Coronary artery (tissue), 2 donors: ENCODE measurements at places on chromosomes 13 and 19.
A peak's percentile ranks its signal among the peaks of the same experiment; 100 is the strongest.

DNA sequence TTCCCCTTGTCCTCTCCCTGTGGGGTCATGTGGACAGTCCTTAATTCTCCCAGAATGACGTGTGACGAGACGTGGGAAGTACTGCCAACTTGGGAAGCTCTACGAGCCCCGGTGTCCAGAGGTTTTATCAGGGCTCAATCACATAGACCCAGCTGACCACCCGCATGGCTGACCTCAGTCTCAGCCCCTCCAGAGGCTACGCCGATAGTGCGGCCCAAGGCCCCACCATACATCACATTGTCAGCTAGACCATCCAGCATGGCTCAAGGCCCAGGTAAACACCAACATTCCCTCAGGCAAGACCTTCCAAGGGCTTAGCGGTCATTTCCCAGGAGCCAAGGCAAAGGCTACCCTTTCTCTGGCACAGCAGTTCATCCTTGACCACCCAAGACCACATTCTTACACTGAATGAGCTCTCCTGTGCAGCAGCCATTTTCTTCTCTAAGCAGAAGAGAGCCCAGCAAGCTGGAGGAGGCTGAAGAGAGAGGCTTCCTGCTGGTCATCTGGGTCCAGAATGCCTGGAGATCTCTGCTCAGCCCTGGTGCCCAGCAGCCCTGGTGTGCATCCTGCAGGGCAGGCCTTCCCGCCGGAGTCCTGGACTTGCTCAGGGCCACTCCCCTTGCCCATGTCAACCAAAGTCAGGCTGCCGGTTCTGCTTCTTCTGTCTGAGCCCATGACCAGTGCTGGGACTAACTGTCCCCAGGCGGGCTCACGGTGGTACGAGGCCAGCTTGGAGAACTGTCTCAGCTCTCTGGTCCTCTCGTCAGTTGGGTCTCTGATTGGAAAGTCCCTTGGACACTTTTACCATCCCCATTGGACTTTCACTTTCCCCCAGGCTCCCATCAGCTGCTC lies 7.9 kb upstream of the F10 start:
- peak; percentile 67 for DNase-seq

DNA sequence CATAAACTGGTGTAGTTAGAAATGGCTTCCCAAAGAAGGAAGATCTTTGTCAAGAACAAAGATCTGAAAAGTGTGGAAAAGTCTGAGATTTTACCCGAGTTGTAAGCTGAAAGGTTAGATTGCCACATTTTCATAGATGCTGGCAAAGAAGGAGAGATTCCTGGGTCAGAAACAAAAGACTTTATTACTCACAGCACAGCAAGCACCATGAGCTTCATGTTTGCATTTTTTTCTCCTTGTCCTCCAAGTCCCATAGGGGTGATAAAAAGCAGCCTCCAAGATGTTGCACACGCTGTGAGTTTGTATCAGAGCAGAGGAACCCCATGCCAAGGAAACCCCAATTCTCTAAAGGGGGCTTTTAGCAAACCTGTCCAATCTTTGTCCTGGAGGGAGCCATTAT lies 29.3 kb downstream of the MZT1 start:
- no peak for DNase-seq

- no peak for DNase-seq
These were observed 273.5 kb downstream of the SHISA2 start for GRCh38 chr13:25778365-25778764.

DNA sequence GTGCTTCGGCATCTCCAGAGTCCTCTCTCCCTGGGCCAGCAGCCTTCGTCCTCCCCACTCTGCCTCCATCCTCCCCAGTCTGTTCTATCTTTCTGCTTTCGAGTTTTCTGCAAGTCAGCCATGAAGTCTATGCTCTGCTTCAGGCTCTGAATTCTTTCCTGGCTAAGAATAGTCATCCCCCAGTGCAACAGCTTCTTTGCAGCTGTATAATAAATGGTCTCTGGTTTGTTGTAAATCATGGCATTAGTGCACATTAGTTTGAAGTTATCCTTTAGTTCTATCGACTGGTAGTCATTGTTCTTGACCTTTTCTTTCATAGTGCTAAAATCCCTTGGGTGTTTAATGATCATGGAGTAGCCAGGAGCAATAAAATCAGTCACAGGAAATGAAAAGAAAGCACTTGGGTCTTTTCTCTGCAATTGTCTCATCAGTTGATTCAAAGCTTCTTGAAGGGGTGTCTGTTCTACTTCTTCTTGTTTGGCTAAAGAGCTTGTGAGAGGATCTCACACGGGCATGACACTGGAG lies 46.2 kb upstream of the SOX21 start:
- DNase-seq: no peak

GRCh38 chr19:8578642-8579265 lies 1.5 kb upstream of the MYO1F start:
- DNase-seq: peak; percentile 80

- DNase-seq: no peak
These were observed 520.1 kb upstream of the ARGLU1 start for GRCh38 chr13:107088061-107088460.

DNA sequence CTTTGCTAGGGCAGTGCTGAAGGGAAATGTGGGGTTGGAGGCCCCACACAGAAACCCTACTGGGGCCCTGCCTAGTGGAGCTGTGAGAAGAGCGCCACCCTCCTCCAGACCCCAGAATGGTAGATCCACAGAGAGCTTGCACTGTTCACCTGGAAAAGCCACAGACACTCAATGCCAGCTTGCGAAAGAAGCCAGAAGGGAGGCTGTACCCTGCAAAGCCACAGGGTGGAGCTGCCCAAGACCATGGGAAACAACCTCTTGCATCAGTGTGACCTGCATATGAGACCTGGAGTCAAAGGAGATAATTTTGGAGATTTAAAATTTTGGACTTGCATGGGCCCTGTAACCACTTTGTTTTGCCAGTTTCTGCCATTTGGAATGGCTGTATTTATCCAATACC lies 615.4 kb upstream of the MIR17HG start:
- DNase-seq: no peak

GRCh38 chr13:94343243-94343585 lies 136.3 kb downstream of the DCT start:
- DNase-seq: no peak

DNA sequence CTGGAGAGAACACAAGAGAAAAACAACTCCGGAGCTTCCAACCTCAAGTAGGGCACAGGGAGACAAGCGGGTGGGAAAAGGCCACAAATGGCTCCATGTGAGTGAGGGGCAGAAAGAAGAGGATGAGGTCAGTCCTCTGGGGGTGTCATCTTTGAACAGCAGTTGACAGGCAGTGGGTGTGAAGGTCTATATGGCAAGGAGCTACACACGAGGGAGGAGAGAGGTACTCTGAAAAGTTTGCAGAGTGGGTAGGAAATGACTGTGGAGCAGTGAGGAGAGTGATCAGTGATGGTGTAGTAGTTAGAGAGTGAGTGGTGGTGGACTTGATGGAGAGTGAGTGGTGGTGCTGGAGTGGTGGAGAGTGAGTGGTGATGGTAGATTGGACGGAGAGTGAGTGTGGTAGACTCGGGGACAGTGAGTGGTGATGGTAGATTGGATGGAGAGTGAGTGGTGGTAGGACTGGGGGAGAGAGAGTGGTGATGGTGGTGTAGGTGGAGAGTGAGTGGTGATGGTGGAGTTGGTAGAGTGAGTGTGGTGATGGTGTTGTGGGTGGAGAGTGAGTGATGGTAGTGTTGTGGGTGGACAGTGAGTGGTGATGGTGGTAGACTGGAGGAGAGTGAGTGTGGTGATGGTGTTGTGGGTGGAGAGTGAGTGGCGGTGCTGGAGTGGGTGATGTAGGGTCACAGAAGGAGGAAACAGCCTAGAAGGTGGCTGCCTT lies 4.0 kb downstream of the TFDP1 start:
- peak; percentile 62 for DNase-seq

- DNase-seq: no peak
These were observed 133.9 kb upstream of the TMTC4 start for GRCh38 chr13:100808330-100809128.

DNA sequence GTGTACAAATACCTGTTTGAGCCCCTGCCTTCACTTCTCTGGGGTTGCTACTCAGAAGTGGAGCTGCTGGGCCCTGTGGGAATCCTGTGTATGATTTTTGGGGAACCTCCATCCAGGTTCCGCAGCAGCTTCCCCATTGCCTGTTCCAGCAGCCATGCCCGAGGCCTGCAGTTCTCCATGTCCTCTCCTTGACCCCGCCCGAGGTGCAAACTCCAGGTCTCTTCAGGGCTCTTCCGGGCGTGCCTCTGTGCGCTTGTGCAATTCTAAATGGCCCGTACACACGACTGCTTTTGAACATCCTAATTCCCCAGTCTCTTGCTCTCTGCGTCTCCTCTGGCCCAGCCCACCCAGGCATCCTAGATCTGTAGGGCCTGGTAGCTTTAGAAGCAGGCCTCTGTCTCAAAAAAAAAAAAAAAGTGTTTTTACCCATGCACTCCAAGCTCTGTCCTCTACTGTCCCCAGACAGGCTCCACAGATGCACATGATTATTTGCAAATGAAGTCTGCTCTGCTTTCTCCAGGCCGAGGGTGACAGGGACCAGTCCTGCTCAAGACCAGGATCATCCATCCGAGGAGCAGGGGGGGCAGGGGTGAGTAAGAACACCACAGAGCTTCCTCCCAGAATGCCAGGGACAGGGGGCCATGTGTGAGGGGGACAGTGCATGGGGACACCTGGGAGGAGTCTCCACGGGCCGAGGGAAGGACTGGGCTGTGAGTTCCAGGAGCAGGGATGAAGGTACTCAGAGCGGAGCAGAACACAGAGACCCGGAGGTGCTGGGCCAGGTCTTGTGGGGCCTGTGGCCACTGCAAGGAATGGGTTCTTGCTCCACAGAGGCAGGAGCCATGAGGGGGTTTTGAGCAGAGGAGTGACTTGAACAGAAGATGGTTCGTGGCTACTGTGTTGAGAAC lies 51.7 kb downstream of the SLC7A9 start:
- DNase-seq: no peak

DNA sequence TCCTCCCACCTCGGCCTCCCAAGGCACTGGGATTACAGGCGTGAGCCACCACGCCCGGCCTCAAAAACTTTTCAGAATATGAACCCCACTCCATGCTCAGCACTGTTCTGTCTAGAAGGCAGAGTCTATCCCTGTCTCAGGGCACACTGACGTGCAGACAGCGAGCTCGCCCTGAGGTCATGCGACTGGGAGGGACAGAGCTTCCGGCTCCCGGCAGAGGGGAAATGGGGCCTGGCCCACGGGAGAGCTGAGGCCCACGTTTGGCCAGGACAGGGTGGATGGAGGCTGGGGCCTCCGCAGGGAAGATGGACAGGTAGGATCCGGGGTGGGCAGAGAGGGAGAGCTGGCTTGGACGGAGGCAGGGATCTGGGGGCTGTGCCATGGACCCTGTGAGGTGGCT lies 2.8 kb upstream of the AZU1 start:
- DNase-seq: no peak

DNA sequence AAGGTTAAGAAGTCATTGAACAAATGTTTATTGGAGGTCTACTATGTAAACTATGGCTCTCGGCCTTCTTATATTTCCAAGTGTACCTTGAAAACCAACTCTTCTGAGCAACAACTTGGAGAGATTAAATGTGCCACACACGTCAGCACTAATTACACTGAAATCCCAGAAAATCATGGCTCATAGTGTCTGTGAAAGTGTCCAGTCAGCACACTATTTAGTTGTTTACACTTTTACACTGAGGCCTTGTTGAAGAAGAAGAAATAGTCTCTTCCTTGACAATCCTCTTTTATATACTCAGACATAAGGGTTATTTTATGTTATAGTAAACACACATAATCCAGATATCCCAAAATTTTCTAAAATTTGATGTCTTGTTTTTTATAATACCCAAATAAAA lies 30.9 kb upstream of the NBEA start:
- DNase-seq: no peak

DNA sequence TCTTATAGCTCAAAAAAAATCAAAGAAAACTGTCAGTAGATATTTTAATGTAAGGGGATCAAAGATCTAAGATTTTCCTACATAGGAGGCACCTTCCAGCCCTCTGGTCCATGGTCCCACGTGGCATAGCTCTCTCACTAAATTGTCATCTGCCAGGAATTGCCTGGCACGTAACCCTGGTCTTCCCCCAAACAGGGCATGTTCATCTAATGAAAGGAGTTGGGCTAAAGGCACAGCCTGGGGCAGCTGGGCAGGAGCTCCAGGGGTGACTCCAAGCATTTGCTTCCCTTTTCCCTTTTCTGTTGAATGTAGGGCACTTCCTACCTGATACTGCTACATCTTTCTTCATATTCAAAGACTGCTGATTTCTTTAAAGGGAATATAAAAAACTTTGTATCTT lies 148.7 kb downstream of the COL4A1 start:
- DNase-seq: no peak

DNA sequence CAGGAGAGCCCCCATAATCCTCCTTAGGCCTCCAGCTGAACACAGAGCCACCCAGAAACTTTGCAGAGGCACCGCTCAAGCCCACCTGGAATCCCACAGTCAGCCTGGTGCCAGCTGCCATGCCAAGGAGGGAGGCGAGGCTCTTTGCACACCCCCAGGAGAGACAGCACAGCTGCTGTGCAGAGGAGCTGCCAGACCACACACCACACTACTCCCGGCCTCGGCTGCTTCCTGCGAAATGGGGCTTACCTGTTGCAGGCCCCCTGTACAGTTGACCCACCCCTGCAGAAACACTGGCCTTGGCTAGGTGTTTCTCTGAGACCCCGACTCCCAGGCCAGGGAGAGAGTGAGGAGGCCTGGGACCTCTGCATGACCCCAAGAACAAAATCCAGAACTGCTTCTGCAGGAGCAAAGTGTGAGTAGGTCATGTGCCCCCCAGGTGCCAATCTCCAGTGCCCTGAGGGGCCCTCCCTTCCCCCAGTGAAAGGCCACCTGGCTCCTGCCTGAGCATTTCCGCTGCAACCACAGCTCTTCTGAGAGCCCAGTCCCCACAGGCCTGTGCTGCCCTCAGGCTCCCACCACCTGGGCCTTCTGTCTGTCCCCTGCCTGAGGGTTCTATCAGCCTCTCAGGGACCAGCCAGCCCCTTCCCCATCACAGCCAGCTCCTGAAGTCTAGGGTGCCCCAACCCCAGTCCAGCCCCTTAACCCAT lies 580.4 kb downstream of the UQCRFS1 start:
- DNase-seq: no peak

DNA sequence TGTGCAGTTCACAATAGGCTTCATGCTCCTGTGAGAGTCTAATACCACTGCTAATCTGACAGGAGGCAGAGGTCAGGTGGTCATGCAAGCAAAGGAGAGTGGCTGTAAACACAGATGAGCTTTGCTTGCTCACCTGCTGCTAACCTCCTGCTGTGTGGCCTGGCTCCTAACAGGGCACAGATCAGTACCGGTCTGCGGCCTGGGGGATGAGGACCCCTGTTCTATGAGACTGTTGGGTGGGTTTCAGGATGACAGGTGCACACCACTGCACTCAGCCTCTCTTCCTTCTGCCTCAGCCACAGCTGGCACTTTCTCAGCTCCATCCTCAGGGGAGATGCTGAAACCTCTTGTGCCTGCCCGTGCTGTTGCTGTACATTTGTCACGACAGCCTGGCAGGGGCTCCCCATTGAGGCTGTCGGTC lies 9.7 kb downstream of the CLEC4G start:
- no peak for DNase-seq

GRCh38 chr13:90118467-90119071 lies 1228.9 kb upstream of the MIR17HG start:
- no peak for DNase-seq

GRCh38 chr13:110319774-110320509 lies 12.9 kb downstream of the COL4A2 start:
- DNase-seq: peak; percentile 81
